Activated CD4-positive, alpha-beta memory T cell treated with anti-CD3 and anti-CD28 coated beads, Interleukin-2, amount 10 ng/mL, durations not matched to agents 7 days and 5 days (primary cell): ENCODE measurements at places on chromosomes 4 and X. TPM values are rescaled to one million over a fixed set of nuclear protein-coding genes. Genes with fewer than 3 reads are reported as not detected.

Gene SSX2
- not detected for total RNA-seq

Gene RGN
- total RNA-seq, result not detected

Gene RPA4
- 0.50 TPM for total RNA-seq

Gene ZMAT1
- 3.6 TPM for total RNA-seq

Gene RHOXF2
- total RNA-seq, result not detected

Gene TLL1
- not detected for total RNA-seq

Gene MAP7D2
- total RNA-seq, result 0.50 TPM

Gene INTU
- total RNA-seq, result not detected

Gene P2RY4
- 0.35 TPM for total RNA-seq

Gene YIPF7
- not detected for total RNA-seq

Gene GAGE12E
- total RNA-seq, result not detected
